ENCODE measurements at places on chromosomes 2 and 18.

GRCh38 chr18:9531791-9532410 is 56.6 kb downstream of the RALBP1 start:
- no peak for DNase-seq

DNA sequence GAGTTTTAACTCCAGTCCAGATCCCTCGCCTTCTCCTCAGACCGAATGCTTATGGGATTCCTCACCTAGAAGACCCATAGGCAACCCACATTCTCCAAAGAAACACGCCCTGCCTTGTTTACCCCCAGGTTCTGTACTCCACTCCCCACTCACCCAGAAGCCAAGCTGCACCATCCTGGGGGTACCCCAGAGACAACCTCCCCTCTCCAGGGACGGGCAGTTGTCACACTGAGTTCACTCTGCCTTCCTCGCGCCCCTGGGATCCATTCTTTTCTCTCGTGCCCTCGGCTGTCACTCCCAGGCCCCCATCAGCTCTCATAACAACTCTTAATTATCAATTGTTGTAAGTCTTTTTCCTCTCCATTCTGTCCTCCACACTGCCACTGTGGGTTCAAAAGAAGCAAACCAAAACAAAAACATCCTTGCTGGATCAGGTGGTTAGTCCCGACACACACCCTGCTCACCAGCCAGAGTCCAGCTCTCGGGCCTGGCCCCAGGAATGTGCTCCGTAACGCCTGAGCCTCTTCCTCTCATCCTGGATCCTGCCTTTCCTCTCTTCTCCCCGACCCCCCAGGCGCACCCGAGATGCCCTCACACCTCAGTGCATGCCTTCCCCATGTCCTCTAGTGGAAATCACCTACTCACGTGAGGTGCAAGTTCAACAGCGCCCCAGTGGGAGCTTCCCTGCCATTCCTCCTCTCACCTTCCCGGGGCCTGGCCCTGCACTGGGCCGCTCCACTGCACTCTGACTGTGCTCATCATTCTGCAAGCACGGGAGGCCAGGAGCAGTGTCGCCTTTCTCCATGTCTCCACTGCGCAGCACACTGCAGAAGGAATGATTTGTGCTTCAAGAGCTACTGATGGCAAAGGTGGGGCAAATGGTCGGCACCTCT is 20.7 kb downstream of the COX7A2L start:
- DNase-seq, result no peak

GRCh38 chr2:20552847-20553246 is 98.1 kb downstream of the HS1BP3 start:
- no peak for DNase-seq

DNA sequence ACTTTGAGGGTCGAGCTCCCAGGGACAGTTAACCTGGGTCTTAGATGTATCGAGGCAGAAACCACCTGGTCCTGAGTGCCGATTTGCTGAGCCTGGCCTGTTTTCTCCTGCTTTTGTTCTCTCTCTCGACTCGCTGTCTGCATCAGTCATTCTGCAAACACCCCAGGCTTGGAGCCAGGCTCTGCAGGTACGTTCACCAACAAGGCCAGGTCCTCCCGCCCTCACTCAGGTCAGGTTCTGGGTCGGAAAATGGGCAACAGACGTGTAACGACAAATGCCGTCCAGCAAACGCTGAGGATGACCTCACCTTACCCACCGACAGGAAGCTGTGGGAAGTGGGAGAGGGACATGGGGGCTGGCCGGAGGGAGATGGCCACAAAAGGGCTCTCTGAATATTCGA is 57.7 kb upstream of the PXDN start:
- no peak for DNase-seq

- no peak for DNase-seq
Observed at GRCh38 chr2:129758784-129759471, 220.5 kb upstream of the RAB6C start.

GRCh38 chr18:64717026-64717425 is 568.1 kb upstream of the LINC00305 start:
- no peak for DNase-seq

DNA sequence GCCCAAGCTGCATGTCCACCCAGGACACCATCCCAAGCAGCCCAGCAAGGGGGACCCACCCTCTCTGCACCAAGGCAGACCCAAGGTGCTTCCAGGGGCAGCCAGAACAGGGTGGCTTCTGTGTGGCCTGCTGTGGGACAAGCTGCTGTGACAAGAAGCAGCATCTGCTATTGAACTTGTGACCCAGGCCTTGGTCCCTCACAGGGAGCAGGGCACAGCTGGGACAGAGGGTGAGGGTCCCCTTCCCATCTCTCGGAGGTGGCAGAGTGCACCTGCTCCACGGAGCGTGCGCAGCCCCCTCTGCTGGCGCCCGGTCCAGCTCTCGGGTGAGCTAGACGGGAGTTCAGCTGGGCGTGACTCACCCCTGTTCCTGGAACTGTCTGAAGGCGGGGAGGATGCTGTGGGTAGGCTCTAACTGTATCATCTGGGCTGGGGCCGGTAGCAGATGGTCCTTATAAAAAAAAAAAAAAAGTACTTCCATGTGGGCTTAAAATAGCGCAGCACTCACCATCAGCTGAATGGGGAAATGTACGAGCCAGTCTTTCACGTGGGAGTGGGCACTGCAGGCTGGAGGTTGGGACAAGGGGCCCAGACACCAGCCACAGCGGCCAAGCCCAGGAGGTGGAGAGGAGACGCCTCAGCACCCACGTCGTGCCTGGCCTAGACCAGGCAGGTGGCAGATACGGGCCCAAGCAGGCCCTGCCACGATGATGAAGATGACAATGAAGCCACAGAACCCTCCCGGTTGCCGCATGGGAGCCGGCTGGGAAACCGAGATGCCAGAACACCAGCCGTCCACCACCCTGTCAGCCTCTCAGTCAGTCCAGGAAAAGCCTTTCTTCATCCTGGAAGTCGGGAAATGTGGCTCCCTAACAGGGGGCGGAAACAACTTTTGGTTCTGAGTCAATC is 136.8 kb upstream of the ID2 start:
- DNase-seq, result no peak

DNA sequence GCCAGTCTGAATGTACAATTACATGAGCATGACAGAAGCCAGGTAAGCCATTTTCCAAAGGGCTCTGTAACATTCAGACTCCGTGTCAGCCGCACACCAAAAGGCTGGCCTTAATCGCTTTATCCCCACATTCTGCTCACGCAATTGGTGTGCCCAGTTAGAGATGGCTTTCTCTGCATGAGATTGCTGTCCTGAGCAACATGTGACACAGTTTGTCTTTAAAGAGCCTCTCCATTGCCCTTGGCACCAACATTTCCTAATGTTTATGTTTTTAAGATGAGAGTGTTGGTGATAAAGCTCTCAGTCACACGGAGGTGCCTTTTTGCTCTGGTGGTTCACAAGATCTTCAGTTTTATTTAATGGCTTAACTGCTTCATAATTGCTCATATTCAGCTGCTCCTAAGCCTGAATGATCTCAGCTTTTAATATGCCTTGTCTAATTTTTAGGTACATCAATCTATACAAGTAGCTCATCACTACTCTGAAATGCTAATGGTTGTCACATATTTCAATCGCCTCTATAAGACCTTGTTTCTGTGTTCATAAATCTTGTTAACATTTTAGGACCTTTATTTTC is 164.8 kb upstream of the ACVR2A start:
- no peak for DNase-seq

DNA sequence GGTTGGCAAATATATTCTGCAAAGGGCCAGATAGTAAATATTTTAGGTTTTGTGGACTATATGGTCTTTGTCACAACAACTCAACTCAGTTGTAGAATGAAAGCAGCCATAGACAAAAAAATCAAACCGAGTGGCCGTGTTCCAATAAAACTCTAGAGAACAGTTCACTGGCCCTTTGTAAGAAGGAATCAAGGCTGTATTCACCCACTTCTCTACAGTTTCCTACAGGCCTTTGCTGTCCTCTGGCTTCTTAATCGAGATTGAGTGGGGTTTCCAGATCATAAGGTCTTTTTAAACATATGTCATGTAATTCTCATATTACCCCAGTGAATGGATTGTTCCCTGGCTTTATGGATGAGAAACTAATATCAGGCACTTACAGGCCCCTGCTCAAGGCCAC is 448.9 kb upstream of the ETAA1 start:
- DNase-seq, result no peak

GRCh38 chr18:63192126-63192884 is 127.3 kb downstream of the BCL2 start:
- no peak for DNase-seq

DNA sequence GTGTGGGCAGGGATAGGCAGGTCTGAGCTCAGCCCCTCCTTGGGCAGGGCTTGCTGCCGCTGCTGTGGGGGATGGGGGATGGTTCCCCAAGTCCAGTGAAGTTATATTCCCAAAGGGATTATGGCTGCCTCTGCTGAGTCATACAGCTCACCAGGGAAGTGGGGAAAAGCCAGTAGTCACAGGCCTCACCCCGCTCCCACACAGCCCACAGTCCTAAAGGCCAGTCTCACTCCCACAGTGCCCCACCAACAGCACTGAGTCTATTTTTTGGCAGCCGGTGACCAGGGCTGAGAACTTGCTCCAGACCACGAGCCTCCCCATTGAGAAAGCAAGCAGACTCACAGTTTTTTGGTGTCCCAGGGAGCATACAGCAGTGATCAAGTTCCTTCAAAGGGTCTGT is 173.3 kb downstream of the OSR1 start:
- no peak for DNase-seq

GRCh38 chr18:6479699-6480098 is 65.0 kb upstream of the L3MBTL4 start:
- DNase-seq, result no peak

- no peak for DNase-seq
Observed at GRCh38 chr2:235366390-235366789, 127.5 kb upstream of the AGAP1 start.

- no peak for DNase-seq
Observed at GRCh38 chr2:160033732-160034392, 28.6 kb downstream of the PLA2R1 start.

DNA sequence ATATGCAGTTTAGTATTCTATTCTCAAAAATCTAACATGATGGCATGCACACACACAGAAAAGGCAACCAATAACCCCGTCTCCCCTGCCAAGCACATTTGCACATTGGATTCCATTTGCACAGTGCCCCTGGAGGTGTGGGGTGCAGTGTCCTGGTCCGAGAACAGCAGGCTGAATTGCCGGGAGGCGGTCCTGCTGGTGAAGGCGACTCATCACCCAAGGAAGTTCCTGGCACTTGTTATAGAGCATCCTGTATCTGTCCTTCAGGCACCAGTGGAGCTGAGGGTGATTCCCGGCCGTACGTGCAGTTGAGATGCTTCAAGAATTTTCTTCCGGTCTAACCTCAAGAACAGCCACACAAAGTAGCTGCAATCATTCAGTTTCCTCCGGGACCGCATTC is 73.0 kb upstream of the RAB12 start:
- DNase-seq, result no peak

- no peak for DNase-seq
Observed at GRCh38 chr2:76938153-76938552, 584.0 kb downstream of the LRRTM4 start.

- no peak for DNase-seq
Observed at GRCh38 chr2:86821842-86822241, 31.1 kb upstream of the CD8A start.

DNA sequence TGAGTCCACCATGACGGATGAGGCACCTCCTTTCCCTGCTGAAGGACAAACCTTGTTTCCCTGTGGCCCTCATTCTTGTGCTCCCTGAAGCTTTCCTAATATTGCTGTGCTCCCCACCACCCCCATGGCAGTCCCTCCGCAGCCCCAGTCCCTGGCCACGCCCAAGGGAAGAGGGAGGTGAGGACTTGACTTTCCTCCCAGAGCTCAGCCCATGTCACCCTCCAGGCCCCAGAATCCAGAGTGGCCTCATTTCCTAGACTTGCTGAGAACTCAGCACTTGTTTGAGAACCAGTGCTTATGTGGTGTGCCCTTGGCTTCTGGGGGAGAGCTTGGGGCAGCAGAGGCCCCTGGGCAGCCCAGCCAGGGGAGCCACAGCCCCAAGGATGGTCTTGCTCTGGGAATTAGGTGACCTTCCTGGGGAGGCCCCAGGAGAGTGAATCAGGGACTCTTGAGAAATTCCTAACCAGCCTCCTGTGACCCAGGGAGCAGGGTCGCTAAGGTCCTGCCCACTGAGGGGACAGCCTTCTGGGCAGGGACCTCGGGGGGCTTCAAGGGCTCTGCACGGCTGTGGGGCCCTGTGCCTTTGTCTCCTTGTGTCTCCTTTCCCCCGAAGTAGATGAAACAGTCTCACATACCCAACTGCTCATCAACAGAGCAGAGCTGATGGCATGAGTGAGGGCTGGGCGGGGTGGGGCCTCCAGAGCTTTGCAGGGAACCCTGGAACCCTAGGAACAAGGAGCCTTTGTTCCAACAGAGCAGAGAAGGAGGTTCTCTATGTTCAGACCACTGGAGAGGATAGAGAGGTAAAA is 27.9 kb downstream of the PSD4 start:
- DNase-seq, result no peak
